ENCODE measurements at places on chromosomes 11 and 22.

DNA sequence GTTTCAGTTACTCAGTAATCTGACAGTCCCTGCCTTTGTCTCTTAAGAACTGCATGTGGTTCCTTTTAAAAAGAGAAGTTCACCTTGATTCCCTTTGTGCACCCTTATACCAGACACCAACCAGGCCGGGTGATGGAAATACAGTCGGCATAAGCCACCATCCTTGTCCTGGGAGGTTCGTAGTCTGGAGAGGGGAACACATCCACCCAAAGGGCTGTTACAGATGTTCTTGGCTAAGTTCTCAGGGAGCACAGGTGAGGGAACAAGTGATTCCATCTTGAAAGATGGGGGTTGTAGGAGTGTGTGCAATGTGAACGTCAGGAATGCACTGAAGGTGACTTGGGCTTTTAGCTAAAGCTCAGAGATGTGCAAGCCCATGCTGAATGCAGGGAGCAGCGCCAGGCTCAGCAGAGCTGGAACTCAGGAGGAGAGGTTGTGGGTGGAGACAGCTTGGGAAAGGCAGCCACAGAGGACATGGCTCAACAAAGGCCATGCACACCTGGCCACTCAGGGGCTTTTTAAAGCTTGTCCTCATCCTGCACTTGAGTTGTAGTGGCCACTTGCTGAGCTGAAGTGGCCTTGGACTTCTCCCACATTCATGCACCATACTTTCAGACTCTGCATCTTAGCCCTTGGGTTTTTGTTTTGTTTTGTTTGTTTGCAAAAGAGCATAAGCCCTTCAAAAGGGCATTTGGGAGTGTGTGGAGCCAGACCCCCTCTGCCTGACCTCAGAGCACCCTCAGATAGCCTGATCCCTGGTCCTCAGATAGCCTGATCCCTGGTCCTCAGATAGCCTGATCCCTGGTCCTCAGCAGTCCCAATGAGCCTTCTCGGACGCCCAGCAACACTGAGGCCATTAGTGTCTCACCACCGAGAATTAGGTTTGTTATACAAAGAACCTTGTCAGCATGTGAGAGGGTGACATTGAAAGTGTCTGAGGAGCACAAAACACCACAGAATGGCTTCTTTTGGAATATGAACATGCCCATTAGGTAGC lies 12.7 kb upstream of the TMA7B start:
- DNase-seq: no peak

- no peak for DNase-seq
Observed at GRCh38 chr11:61820174-61820573, 3.4 kb upstream of the FADS1 start.

DNA sequence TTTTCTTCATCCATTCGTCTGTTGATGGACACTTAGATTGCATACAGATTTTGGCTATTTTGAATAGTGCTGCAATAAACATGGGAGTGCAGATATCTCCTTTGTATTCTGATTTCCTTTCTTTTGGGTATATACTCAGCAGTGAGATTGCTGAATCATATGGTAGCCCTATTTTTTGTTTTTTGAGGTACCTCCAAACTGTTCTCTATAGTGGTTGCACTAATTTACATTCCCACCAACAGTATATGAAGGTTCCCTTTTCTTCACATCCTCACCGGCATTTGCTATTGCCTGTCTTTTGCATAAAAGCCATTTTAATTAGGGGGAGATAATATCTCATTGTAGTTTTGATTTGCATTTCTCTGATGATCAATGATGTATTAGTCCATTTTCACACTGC lies 96.1 kb downstream of the PRR5L start:
- DNase-seq: no peak

DNA sequence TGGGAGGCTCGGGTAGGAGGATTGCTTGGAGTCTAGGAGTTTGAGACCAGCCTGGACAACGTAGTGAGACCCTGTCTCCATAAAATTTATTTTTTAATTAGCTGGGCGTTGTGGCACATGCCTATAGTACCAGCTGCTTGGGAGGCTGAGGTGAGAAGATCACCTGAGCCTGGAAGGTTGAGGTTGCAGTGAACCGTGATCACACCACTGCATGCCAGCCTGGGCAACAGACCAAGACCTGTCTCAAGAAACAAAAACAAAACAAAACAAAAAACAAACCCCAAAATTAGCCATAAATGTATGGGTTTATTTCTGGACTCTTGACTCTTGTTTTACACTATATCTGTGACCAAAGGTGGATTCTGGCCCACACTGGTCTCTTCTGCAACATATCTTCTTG lies 41.6 kb downstream of the EIF3F start:
- no peak for DNase-seq

DNA sequence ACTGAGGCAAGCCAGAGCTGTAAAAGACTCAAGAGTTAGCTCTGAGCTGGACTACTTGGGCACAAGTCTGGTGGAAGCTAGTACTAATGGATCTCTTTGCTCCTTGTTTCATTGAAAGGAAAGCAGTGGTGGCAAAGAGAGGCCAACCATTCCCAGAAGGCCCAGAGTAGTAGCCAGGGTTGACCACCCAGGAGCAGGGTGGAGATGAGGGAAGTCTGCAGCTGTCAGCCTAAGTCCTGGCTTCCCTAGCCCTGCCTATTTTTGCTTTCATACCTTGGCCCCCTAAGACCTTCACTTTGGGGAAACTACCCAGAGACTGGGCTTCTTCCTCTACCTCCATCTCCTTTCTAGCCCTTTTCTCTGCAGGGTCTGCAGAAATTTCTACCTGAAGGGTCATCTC lies 155.0 kb upstream of the NCAM1 start:
- no peak for DNase-seq

GRCh38 chr22:30578481-30578880 lies 4.0 kb upstream of the GAL3ST1 start:
- no peak for DNase-seq

DNA sequence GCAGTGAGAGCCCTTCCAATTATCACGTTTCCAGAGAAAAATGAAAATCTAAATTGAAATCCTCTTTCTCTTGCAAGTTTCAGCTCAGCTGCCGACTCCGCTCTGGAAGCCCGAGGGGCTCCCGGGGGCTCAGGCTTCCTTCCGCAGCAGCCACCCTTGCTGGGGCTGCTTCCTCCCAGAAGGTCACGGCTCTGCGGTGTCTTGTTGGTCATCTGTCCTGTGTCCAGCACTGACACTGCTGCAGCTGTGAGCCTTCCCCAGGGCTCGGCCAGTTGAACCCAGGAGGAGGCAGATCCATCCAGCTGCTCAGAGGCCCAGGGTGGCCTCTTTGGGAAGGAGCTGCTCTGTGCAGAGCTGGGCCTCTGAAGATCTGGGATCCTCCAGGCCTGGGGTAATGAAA lies 1337.2 kb downstream of the TBC1D22A start:
- peak; percentile 40 for DNase-seq

GRCh38 chr11:64447831-64448598 lies 89.1 kb downstream of the RPS6KA4 start:
- no peak for DNase-seq

GRCh38 chr11:45097721-45098493 lies 48.5 kb upstream of the PRDM11 start:
- DNase-seq: peak; percentile 91

DNA sequence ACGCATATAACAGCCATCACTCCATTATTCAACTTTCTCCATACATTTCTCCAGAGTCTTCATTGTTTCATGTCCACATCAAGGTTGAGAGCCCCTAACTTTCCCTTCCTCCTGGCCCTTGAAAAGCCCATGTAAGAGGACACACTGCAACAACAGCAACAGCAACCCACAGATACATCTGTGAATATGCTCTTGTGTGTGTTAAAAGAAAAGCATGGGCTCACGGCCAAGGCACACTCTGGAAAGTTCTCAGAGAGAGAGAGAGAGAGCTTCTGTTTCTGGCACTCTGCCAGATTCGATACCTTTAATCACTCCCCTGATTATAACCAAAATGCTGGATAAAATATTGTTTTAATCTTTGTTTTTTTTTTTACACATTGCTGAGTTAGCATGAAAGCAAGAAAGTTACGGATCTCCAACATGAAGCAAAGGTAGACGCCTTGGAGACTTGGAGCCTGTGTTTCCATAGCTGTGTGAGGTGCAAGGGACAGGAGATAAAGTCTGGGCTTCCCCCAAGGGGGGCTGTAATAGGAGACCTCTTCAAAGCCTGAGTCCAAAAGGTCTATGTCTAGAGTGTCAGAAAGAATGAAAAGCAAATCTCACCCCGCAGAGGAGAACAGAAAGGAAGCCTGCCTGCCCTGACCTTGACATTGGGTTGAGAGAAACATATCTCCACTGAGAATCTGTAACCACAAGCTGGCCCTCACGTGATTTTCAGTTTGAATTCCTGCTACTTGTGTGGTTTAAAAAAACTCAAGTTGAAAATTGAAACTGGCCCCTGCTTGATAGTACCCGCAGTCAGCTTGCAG lies 33.7 kb upstream of the MPPED1 start:
- DNase-seq: no peak

- no peak for DNase-seq
Observed at GRCh38 chr11:73372375-73372993, 3.7 kb upstream of the RELT start.

Measured in ecto neural progenitor cell (in vitro differentiated cells).